AG09309 (cell line): ENCODE measurements at places on chromosomes 11 and 22.

DNA sequence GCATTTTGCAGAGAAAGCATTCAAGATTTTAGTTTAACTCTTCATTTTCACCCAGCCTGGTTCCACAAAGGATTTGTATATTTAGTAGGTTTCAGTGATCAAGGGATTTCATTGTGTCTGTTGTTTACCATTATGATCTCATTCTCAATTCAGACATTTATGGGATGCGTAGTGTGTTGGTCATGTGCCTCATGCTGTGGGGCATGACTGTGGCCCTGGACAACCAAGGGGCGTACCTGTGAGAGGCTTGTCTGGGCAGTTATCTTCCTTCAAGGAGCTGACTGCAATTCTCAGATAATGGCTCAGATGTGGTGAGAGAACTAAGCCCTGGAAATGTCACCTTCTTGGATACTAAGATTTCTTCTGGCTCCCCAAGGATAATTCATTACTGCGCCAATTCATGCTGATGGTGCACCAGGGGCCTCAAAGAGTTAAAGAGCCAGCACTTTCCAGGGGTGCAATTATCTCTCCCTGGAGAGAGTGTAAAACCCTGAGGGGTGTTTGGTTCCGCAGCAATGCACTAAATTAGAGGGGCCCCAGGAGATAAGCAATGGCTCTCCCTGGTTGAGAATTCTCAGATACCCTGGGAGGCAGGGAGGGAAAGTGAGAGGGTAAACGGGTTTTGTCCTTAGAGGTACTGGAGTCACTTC is 32.2 kb downstream of the SLC6A5 start:
- DNase-seq: no peak

- DNase-seq: no peak
These were observed 37.9 kb upstream of the NUP160 start for GRCh38 chr11:47886096-47886495.

DNA sequence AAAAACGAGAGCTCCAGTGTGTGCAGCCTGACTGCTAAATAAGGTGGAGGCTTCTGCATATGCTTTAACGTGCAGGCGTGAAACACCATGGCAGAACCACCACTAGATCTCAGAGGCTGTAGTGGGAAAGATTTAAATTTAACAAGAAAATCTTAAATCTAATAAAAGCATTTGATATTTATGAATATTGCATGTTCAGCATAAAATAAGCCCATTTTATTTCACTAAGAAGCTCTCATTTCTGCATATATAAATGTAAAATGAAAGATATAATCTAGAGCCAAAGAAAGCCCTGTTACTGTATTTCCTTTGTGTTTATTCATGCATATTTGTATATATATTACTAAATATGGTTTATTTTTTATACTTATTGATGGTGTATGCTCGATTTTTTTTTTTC is 188.3 kb downstream of the DDX10 start:
- DNase-seq: no peak

DNA sequence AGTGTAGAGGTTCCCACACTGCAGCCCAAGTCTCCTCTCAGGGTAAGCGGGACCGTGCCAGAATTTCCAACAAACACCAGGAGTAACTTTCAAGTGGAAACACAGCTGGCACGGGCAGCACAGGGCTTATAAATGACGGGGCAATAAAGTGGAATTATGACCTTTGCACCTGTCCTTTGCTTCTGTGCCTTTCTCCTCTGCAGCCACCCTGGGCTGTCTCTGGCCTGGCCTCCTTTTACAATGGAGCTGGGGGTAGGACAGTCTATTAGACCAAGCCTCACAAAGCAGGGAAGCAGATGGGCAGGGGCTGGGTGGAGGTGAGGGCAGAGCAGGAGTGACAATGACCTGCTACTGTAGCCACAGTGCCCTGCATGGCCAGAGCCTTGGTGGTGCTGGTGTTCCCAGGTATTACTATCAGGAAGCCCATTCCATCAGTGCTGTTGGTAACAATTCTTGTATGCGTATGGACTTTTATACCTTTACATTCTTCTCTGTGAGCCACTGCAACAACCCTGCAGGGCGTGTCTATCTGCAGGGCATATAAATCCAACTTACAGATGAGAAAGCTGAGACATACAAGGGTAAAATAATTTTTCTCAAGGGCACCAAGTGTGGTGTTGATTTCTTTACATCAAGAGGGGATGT is 387.8 kb downstream of the CTTN start:
- no peak for DNase-seq

GRCh38 chr11:119324189-119324588 is 7.3 kb upstream of the MCAM start:
- no peak for DNase-seq
